ENCODE measurements at places on chromosomes 7 and 10.

- DNase-seq, result no peak
Observed at GRCh38 chr10:99852481-99853213, 70.2 kb downstream of the ABCC2 start.

DNA sequence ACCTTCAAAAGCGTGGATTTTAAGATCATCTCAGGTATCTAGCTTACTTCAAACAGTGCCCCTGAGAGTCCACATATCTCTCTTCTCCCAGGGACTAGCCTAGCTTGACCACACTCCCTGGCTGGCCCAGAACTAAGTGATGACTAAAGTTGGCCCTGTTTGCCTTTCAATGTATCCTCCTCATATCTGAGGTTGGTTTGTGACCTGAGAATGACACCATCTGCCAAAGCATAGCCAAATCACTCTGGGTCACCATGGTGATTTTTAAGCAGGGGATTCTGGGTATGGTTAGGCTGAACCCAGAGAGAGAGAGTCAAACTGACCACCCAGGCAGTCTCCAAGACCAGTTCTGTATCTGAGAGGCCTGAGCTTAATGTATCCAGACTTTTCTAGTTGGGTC, 16.2 kb downstream of the CNNM1 start:
- no peak for DNase-seq

- no peak for DNase-seq
Observed at GRCh38 chr7:150740053-150740452, 2.8 kb downstream of the GIMAP5 start.

DNA sequence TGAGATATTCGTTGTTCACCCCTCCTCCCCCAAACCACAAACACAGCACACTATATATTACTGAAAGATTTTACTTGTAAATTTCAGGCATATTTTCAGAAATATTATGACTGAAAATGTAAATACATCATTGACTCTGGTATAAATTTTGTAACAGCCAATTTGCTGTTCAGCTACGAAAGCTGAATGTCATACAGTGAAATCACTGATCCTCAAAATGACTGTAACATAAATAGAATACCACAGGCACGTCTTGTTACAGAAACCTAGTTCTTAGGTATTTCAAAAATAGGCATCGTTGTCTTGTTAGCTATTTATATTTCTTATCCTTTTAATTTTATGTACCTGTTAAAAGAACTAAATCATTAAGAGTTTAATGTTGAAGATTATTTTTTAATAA, 15.1 kb downstream of the TRUB1 start:
- no peak for DNase-seq

- no peak for DNase-seq
Observed at GRCh38 chr7:7772397-7772821, 54.0 kb upstream of the RPA3 start.
